ENCODE measurements at places on chromosomes 2 and 18. TPM values are rescaled to one million over a fixed set of nuclear protein-coding genes. Genes with fewer than 3 reads are reported as not detected.

KYNU gene
- under 0.01 TPM for total RNA-seq

RGPD4 gene
- not detected for total RNA-seq

CGREF1 gene
- 3.4 TPM for total RNA-seq

RAPGEF4 gene
- 5.1 TPM for total RNA-seq

LRRTM4 gene
- not detected for total RNA-seq

CFAP65 gene
- total RNA-seq = not detected

CD8A gene
- total RNA-seq = not detected

CD28 gene
- total RNA-seq = 0.12 TPM

MYCN gene
- total RNA-seq = 1.8 TPM

FAM228A gene
- total RNA-seq = not detected

NCKAP5 gene
- total RNA-seq = 9.9 TPM

RAD51AP2 gene
- total RNA-seq = not detected

TRIB2 gene
- total RNA-seq = 43.5 TPM

MYO3B gene
- not detected for total RNA-seq

PCARE gene
- not detected for total RNA-seq

IL1RL2 gene
- not detected for total RNA-seq

TEKT4 gene
- not detected for total RNA-seq

Data from glomerular endothelial cell (primary cell).